ENCODE measurements at places on chromosomes 11 and 22.
A peak's percentile ranks its signal among the peaks of the same experiment; 100 is the strongest.

GRCh38 chr11:107250017-107250416 is 207.6 kb downstream of the CWF19L2 start:
- no peak for DNase-seq

- DNase-seq: no peak
Measured at GRCh38 chr11:47035108-47035507, 98.5 kb downstream of the CSTPP1 start.

- DNase-seq: no peak
Measured at GRCh38 chr11:1397862-1398527, 8.3 kb downstream of the BRSK2 start.

- no peak for DNase-seq
Measured at GRCh38 chr11:17169876-17170275, 37.9 kb downstream of the PIK3C2A start.

- peak; percentile 12 for DNase-seq
Measured at GRCh38 chr11:3609416-3610265, 32.2 kb downstream of the ART5 start.

- DNase-seq: no peak
Measured at GRCh38 chr22:23677701-23677995, 13.2 kb upstream of the RGL4 start.

- DNase-seq: no peak
Measured at GRCh38 chr11:57131080-57131790, 50.5 kb upstream of the LRRC55 start.

DNA sequence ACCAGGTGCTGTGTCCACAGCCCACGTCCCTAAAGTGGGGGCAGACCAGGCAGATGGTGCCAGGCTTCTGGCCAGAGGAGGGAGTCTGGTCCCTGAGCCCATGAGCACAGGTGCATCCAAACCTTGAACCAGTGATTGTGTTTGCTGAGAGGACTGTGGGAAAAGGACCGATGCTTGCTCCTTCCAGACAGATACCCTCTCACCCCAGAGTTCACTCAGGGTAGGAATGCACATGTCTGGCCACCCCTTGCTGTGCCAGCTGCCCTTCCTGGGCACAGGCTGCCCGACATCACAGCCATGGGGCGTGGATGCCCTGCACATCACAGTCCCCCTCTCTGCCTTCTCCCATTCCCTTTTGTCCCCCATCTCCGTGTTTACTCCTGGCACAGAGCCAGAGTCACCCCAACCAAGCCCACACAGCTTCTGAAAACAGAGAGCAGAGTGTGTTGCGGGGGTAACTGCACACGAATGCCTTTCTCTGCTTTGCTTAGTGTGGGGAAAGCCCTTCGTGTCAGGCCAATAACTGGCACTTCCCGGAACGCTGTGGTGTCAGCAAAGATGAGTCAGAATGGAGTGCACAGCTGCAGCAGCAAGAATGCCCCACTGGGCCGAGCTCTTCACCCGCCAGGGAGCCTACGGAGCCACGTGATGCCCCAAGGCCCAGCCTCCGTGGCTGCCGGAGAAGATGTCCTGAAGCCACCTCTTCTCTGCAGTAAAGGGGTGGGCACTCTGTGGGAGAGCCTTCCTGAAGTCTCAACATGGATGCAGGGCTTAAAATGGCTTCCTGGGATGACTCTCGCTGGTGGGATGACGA is 7.6 kb downstream of the CARS1 start:
- DNase-seq: no peak

- no peak for DNase-seq
Measured at GRCh38 chr11:130436171-130436570, 7.8 kb upstream of the ADAMTS8 start.

GRCh38 chr11:84969103-84969502 is 658.0 kb downstream of the DLG2 start:
- DNase-seq: no peak

- DNase-seq: no peak
Measured at GRCh38 chr22:38246692-38247091, 26.1 kb downstream of the TMEM184B start.

DNA sequence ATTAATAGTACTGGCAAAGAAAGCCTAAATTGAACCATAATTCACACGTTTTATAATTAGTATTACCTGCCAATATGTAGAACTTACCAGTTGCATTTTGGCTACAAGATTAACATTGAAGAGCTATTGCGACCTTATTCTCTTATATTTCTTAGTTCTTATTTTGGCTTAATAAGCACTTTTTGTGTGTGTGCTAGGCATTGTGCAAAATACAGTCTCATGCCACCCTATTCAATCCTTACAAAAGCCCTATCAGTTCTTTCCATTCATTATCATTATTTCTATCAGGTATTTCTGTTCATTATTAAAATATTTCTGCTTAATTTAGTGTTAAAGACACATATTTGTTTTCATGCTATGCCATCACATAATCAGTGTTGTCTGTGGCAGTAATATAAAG is 41.2 kb downstream of the MAML2 start:
- DNase-seq: no peak

- DNase-seq: no peak
Measured at GRCh38 chr11:73333640-73334383, 25.7 kb downstream of the ARHGEF17 start.

DNA sequence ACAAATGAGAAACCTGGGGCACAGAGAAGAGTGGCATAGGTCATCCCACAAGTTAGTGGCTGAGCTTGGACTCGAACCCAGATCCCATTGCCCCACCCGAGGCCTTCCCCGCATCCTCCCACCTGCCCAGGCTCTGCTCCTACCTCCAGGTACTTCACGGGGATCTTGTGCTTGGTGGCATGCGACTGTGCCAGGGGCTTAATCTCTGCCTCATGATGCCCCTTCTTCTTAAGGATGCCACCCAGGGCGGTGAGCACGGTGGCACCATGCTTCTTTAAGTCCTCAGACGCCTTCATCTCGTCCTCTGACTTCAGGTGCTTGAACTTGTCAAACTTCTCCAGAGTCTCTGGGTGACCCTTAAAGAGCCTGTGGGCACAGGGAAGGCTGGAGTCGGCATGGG is 6.4 kb downstream of the MB start:
- DNase-seq: no peak

GRCh38 chr11:33214767-33215166 is 42.4 kb upstream of the HIPK3 start:
- no peak for DNase-seq

GRCh38 chr11:77158041-77158695 is 30.1 kb downstream of the MYO7A start:
- DNase-seq: no peak

- no peak for DNase-seq
Measured at GRCh38 chr11:65208785-65209710, 27.3 kb downstream of the CAPN1 start.

GRCh38 chr11:120814531-120815318 is 209.2 kb upstream of the TBCEL start:
- no peak for DNase-seq

DNA sequence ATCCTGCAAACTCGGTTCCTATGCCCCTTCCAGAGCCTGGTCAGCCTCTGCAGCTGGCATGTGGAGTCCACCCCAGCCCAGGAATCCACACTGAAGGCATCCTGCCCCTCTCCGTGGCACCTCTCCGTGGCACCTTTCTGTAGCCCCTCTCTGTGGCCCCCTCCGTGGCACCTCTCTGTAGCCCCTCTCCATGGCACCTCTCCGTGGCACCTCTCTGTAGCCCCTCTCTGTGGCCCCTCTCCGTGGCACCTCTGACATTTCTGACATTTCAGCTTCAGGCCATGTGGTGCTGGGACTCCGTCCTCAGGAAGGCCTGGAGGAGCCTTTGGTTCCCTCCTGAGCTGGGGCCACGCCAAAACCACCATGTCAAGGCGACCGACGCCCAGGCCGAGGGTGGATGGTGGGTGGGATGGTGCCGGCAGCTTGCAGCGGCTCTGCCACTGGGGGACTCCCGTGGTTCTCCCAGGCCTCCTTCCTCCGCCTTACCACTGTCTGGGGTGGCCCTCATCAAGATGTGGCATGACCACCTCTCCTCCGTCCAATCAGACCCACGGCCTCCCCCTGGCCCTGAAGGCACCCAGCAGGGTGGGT is 1518.5 kb downstream of the BRD1 start:
- no peak for DNase-seq

DNA sequence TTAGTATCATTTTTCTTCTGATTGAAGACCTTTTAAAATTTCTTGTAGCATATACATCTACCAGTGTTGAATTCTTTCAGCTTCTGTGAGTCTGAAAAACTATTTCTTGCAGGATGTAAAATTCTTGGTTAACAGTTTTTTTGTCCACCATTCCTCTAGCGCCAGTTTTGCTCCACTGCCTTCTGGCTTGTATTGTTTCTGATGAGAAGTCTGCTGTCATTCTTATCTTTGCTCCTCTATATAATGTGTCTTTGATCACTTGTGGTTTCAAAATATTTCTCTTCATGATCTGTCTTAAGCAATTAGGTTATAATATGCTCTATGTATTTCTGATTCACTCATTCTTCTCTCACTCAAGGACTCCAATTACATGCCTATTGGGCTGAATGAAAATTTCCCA is 152.3 kb downstream of the INSC start:
- no peak for DNase-seq

- no peak for DNase-seq
Measured at GRCh38 chr11:11952036-11952435, 56.4 kb downstream of the DKK3 start.

GRCh38 chr11:2328656-2329354 is 27.0 kb downstream of the TSPAN32 start:
- no peak for DNase-seq

DNA sequence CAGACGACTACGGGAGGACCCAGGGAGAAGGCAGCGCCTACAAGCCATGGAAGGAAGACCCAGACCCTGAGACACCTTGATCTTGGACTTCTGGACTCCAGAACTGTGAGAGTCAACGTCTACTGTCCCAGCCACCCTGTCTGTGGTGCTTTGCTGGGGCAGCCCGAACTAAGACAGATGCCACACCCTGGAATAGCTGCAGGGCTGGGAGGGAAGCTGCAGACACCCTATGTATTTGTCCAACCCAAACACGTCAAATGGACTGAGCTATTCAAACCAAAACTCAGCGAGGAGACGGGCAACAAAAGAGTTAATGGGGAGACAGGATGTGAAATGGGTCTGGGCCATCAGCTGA is 169.3 kb downstream of the CTTN start:
- DNase-seq: no peak

DNA sequence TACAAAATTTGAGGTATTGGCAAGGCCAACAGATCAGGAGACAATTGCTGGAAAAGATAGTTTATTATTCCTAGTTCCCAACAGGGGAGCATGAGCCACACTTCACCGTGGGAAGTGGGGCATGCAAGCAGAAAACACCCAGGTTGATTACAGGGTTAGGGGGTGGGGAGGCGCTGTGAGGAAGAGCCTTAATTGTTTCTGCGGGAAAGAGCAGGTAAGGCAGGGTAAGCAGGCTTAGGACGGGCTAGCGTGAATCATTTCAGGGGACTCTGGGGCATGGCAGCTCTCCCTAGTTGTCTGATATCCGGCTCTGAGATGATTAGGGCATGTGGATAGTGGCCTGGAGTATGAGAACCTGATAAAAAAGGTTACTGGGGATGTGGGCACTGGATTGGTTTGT is 20.7 kb upstream of the HTR3A start:
- DNase-seq: no peak

DNA sequence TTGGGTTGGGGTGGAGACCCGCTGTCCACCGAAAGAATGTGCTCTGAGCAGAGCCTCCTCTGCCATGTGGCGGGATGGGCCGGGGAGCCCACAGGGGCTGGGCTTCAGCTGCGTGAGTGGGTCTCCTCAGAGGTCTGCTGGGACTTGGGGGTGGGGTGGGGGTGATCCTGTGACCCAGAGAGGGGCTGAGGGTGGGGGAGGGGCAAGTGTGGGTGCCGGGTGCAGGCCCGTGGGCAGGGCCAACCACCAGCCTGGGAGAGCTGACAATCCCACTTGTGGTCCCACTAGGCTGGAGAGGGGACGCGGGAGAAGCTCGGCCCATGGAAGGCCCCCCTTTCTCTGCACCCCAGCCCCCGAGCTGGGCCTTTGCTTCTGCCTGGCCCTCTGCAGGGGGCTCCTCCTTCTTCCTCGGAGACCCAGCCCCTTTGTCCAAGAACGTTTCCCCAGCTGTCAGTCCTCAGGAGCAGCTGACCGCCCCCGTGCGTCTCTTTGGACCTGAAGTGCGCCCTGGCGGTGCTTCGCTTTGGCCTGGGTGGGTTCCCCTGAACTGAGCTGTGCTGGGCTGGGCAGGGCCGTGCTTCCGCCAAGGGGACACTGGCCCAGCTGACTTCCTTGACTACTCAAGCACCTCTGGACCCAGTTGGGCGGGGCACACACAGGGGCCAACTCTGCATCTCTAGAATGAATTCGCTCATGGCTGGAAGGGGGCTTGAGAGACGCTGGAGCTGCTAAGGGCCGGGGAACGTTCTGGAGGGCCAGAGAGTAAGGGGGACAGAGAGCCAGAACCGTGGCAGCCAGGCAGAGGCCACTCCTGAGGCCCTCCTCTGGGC is 30.2 kb downstream of the OSBPL5 start:
- no peak for DNase-seq

- DNase-seq: no peak
Measured at GRCh38 chr11:48099916-48100446, 116.6 kb upstream of the OR4B1 start.

DNA sequence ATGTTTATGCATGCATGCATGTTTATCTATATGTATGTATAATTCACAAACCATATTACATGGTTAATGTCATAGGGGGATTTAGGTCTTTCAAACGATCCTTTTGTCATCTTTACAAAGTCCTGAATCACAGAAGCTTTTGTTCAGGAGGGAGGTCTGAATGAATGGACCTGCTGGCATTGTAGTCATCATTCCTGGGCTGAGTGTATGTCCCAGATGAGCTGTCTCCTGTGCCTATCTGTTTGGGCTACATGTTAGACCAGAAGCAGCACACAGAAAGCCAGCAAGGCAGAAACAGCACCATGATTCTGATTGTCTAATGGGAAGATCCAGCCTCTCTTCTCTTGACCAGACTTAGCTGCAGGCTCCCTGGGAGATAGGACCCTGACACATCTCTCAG is 69.5 kb downstream of the ADM start:
- DNase-seq: no peak

Data from NCI-H1417 treated with DMSO at 0.1 percent for 48 hours (cell line).